Right forelimb (tissue), 1 donor: ENCODE measurements at places on chromosomes 6 and 20.

DNA sequence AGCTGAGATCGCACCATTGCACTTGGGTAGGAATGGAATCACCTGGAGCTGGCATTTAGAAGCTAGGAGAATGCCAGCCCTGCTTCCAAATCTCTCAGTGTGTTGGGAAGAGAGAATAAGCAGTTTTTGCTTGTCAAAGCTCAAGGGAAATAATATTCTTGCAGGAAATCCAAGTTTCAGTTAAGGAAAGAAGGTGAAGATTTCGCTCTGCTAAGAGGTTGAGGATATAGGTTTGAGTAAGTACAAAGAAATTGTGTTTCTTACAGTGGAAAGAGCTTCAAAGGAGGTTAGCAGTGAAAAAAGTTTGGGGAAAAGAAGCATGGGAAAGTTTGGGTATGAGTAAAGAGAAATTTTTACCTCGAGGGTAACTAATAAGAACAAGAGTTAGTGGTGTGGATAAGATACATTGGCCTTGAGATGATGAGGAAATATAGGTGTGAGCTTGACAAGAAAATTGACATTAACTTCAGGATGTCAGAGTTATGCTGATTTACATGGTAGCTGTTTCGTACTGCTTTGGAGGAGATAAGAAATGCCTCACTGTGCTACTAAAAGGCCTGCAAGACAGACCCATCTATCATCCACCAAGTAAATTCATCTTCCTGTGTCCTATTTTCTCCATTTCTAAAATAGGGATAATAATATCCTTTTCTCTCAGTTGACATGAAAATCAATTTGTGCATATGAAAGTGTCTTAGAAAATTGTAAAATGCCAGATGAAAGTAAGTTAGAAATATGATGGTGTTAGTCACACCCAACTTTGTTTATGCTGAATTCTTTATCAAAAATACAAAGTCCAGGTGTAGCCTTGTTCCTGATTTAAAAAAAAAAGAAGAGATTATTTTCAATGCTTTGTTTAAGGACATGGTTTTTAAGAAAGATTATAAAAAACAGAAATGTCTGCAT, 12.8 kb upstream of the HINT3 start:
- DNase-seq: no peak

DNA sequence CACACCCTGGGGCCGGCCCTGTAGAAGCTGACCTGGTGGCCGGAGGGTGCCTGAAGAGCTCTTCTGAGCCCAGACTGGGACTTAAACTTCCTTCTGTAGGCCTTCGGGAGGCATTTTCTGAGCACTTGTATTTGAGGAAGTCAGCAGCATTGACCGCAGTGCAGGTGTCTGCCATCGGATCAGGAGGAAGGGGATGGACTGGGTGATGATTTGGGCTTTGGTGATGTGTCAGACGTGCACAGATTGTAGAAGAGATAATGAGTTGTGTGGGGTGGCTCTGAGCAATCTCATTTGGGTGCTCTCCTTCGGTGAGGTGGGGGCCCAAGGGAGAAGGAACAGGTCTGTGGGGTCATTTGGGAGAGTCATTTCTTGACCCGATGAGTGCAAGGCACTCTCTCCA, 150.9 kb downstream of the ARID1B start:
- DNase-seq: no peak

GRCh38 chr6:166862978-166863530, 93.3 kb downstream of the RNASET2 start:
- DNase-seq: no peak

DNA sequence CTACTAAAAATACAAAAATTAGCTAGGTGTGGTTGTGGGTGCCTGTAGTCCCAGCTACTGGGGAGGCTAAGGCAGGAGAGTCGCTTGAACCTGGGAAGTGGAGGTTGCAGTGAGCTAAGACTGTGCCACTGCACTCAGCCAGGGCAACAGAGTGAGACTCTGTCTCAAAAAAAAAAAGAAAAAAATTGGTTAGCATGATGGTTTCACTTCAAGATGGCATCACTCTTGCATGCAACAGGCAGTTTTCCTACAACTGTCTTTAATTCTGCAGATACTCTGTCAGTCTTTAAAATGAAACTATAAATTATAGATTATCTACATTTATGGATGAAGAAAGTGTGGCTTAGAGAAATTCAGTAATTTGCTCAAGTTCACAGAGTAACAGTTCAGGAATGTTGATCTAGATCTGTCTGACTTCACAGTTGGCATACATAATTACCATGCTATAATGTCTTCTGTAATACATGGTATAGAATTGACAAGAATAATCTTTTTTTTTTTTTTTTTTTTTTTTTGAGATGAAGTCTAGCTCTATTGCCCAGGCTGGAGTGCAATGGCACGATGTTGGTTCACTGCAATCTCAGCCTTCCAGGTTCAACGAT, 27.0 kb downstream of the ITCH start:
- no peak for DNase-seq

GRCh38 chr6:28251661-28252008, 434 bp downstream of the ZKSCAN4 start:
- peak; percentile 46 for DNase-seq

GRCh38 chr6:100818066-100818465, 63.1 kb downstream of the ASCC3 start:
- no peak for DNase-seq

DNA sequence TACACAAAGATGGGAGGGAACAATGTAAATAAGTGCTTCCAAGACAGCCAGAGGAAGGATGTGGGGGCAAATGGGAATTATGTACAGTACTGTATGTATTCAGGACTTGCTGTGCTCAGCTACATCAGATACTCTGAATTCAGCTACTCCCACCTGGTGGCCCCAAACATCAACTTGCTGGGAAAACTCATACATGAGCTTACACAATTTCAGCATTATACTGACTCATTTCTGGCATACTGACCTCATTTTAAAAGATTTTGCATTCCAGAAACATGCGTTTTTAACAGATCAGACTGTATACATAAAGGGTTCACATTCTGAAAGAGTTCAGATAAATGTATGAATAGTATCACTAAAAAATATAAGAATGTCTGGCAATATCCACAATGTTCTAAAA, 59.7 kb downstream of the GPX5 start:
- DNase-seq: no peak

- no peak for DNase-seq
Observed at GRCh38 chr6:83199863-83200225, 6.7 kb downstream of the RWDD2A start.

DNA sequence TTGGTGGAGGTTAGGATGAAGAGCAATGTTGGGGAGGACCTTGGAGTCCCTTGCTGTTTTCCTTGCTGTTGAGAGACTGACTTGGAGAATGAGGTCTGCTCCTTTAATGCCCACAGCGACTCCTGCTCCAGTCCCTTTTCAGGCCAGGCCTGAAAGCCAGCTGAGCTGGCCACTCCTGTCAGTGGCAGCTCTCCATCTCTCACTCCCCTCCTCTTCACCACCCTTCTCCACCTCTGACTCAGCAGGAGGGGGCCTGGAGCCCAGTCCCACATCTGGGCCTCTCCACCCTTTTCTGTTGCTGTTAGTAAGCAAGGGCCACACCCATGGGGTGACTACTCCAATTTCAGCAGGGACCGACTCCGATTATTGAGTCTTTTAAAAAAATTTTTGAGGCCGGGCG, 2.2 kb downstream of the SNX21 start:
- DNase-seq: no peak

DNA sequence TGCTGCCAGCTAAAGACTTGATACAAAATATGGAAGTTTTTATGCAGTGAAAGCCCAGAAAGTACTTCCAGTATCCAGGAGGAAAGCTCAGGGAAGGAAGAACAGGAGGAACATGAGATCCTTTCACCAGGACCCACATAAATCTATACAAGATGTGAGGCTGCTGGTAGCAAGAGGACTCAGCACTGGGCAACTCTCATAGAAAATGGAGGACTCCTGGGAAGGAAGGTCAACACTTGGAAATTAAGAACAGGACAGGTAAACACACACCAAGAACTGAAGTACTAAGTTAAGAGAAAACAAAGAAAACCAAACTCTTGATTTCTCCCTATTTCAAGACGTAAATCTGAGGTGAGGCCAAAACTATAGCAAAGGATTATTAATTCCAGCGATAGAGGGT, 220.5 kb upstream of the HSF2 start:
- DNase-seq: no peak

GRCh38 chr6:135322427-135323201, 141.5 kb downstream of the MYB start:
- DNase-seq: no peak

DNA sequence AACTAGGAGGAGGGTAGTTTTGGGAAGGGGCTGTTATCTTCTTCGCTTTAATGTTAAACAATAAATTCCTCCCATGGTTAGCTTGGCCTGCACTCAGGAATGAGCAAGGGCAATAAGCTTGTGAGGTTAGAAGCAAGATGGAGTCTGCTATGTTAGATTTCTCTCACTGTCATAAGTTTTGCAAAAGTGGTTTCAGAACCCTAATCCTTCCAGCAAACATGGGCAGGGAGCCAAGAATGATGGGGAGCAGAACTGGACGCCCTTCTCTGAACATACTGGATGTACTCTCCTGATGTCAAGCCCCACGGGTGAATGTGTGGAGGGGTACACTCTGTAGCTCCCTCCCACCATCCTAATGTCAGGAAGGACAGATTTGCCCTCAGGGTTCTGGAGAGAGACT, 22.3 kb downstream of the C6orf163 start:
- no peak for DNase-seq

DNA sequence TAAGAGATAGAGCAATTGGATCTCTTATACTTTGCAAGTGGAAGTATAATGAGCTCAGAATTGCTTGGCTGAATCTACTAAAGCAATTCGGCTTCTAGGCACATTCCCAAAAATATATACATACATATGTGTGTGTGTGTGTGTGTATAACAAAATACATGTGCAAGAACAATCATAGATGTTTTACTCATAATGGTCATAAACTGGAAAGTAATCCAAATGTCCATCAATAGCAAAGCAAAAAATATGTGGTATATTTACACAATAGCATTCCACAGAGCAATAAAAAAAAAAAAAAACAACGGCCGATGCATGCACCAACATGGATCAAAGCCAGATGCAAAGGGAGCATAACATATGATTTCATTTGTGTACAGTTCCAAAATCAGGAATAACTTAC, 707.9 kb downstream of the RFPL4B start:
- no peak for DNase-seq

- no peak for DNase-seq
Observed at GRCh38 chr20:62501801-62502495, 26.2 kb upstream of the GATA5 start.

GRCh38 chr6:55979526-55979925, 104.1 kb upstream of the BMP5 start:
- DNase-seq: no peak

GRCh38 chr20:6530254-6530653, 237.2 kb upstream of the BMP2 start:
- no peak for DNase-seq

DNA sequence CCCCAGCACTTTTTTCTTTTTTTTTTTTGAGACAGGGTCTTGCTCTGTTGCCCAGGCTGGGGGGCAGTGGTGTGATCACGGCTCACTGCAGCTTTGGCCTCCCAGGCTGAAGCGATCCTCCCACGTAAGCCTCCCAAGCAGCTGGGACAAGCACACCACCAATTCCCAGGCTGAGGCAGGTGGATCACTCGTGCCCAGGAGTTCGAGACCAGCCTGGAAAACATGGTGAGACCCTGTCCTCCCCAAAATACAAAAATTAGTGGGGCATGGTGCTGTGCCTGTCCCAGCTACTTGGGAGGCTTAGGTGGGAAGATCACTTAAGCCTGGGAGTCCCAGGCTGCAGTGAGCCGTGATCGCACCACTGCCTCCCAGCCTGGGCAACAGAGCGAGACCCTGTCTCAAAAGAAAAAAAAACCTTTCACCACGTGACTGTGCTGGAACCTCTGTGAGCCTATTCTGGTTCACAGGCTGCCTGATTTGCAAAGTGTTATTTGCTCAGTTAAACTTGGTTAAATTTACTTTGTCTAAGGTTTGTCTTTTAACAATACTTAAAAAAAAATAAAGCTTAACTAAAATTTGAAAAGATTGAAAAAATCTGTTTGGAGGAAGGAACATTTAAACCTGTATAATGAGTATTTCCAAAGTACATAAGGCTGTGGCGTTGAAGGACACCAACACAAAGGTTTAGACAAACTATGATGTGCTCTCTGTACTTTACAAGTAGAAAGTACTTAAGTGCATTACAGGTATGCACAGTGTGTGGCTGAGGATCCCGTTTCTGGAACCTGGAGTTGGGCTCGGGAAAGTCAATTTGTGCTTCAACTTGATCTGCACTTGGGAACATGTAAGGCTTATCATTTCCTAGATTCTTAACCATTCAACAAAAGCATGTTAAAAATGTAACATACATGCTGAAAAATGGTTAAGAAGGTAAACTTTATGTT, 55.0 kb downstream of the PPP1R3G start:
- DNase-seq: no peak

GRCh38 chr6:155530219-155530834, 74.7 kb upstream of the NOX3 start:
- DNase-seq: no peak

DNA sequence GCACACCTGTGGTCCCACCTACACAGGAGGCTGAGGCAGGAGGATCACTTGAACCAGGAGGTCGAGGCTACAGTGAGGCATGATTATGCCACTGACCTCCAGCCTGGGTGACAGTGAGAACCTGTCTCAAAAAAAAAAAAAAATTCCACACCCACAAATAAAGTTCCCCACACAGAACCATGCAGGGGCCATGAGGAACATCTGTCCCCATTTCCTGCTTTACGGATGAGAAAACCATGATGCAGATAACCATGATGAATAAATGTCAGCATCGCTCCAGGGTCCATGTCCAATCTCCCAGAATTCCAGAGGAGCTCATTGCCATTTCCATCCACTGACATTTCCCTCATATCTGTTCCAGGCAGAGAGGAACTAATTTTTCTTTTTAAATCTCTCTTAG, 16.9 kb upstream of the AGPAT4 start:
- no peak for DNase-seq

- no peak for DNase-seq
Observed at GRCh38 chr6:117494694-117495318, 12.3 kb downstream of the DCBLD1 start.

DNA sequence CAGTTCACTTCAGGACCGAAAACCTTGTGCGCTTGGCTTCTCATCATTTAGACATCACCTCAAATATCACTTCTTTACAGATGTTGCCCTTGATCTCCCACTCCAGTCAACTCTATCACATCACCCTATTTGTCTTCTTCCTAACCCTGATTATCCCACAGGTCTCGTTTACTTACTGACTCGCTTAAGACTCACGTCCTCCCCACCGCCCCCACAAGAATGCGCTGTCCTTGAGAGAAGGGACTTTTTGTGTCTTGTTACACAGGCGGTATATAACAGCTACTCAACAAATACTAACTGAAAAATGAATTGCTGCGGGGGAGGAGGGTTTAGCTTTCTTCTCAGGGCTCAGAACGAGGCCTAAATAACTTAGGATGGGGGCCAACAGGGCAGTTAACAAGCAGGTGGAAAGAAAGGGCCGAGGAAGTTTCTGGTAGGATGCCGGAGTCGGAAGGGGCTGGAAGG, 527 bp downstream of the TOMM34 start:
- no peak for DNase-seq

DNA sequence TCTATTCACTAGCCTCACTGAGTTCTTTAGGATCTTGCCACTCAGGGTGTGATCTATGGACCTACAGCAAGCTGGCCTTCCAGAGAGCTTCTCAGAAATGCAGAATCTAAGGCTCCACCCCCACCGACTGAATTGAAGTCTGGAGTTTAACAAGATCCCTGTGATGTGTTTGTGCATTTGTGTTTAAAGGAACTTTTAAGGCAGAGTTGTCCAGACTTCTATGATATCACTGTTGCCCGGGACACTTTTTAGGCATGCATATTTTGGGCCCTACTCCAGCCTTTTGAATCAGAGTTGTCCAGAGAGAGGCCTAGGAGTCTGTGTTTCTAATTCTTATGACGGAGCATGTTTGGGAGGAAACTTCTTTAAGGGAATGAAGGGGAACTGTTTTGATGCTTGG, 232.3 kb downstream of the QKI start:
- no peak for DNase-seq

- no peak for DNase-seq
Observed at GRCh38 chr6:35096129-35096862, 44.8 kb downstream of the TCP11 start.
